AML-193 (cell line): ENCODE measurements at places on chromosomes 2 and 18.
A peak's percentile ranks its signal among the peaks of the same experiment; 100 is the strongest.

DNA sequence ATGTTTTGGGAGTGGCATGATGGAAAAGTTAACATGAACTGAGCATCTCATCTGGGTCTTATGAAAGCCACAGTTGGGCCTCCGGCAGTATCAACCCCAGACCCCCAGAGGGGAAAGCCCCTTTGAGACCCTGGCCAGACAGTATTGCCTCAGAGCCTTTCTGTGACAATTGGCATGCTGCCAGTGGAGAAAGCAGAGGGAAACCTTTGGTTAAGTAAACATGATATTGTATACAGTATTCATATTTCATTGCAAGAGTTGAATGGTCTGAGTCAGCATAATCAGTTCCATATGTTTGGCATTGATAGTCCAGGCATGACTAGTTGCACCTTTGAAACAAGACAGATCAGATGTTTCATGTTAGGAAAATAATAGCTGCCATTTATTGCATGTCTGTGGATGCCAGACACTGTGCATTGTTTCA lies 20.0 kb downstream of the MERTK start:
- DNase-seq: no peak

GRCh38 chr2:127783101-127783500 lies 27.9 kb downstream of the WDR33 start:
- peak; percentile 48 for DNase-seq

- no peak for DNase-seq
Observed at GRCh38 chr2:58032764-58033080, 13.9 kb upstream of the VRK2 start.

- DNase-seq: peak; percentile 61
Observed at GRCh38 chr2:70132244-70133126, 45.2 kb downstream of the PCBP1 start.

DNA sequence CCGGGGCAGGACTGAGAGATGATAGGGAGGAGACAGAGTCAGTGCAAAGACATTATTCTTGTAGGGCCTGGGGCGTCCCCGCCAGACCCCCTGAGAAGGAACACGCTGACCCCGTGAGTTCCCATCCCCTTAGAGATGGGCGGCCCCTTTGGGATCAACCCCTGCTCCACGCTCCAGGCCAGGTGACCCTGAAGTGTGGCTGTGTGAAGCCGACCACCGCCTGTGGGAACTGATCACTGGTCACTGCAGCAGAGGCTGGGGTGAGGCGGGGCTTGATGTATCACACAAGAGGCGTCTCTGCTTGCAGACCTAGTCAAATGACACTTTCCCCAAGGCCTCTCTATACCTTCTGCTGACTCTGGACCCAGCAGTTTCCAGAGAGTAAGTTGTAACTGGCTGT lies 157.4 kb upstream of the TWIST2 start:
- no peak for DNase-seq

- peak; percentile 33 for DNase-seq
Observed at GRCh38 chr2:19900931-19901441, 797 bp downstream of the TTC32 start.

- DNase-seq: peak; percentile 93
Observed at GRCh38 chr18:77114415-77115191, 18.0 kb downstream of the MBP start.

GRCh38 chr2:34724107-34724506 lies 1125.0 kb upstream of the FAM98A start:
- DNase-seq: no peak

DNA sequence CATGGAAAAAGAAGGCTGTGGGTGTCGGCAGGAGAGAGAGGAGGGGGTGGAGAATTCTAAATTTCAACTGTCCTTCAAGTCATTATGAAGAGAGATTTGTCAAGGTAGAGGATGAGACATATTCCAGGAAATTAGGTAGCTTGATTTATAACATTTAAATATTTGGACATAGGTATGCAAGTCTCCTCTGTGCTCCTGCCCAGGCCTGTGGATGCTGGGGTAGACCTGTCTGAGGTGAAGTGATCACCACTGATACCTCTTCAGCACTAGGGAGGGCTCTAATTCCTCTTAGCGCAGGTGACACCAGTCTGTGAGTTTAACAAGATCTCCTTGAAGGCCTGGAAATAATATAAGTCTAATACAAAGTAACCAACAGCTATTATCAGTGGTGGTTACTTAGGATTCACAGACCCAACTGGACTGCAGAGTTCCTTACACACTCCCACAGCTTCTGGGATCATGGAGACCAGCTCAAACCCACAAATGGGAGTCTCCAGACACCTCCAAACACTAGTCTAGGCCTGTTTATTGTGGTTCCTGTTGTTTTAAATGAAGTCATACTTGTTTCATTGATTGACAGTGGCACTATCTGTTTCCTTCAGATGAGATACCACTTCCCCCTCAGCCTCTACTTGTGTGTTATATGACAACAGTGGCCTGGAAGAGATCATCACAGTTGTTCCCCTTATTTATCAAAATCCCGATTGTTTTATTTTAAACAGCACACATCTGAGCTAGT lies 104.1 kb upstream of the ITPRID2 start:
- no peak for DNase-seq

GRCh38 chr18:52200921-52201663 lies 138.9 kb upstream of the DCC start:
- DNase-seq: no peak

DNA sequence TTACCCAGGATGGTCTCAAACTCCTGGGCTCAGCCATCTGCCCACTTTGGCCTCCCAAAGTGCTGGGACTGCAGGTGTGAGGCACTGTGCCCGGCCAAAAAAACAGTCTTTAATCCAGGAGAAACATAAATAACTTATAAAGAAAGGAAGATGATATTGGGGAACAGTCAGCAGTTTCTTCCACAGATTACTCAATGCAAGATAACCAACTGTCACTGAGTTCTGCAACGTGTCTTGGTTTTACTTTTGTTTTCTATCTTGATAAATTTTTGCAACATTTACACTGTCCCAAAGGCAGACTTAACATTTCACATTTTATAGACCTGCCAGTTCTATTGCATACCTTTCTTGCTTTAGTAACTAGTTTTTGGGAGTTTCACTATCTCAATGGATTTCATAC lies 71.1 kb downstream of the ANKRD44 start:
- peak; percentile 57 for DNase-seq

- no peak for DNase-seq
Observed at GRCh38 chr2:20113004-20113796, 61.8 kb upstream of the LAPTM4A start.

DNA sequence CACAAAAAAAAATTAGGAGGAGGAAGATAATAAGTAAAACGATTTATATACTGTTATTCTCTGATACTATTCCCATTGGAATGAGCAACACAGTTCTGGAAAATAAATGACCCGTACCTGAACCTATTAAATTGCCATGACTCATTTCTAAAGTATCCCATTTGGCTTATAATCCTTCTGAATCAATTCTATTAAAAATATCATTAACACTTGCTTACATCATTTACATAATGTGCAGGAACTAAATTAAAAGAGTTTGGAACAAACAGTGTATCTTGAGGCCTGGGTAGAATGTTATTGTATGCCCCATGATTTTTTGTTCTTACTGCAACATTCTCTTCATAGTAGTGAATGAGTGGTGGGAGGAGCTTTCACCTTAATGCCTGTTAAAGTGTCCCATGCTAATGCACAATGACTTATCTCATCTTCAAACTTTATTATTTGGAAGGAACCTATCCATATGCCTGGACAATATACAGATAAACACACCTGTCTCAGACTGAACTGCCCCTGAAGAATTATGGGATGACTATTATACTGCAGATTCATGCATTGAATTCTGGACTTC lies 549.9 kb upstream of the ACVR2A start:
- no peak for DNase-seq

DNA sequence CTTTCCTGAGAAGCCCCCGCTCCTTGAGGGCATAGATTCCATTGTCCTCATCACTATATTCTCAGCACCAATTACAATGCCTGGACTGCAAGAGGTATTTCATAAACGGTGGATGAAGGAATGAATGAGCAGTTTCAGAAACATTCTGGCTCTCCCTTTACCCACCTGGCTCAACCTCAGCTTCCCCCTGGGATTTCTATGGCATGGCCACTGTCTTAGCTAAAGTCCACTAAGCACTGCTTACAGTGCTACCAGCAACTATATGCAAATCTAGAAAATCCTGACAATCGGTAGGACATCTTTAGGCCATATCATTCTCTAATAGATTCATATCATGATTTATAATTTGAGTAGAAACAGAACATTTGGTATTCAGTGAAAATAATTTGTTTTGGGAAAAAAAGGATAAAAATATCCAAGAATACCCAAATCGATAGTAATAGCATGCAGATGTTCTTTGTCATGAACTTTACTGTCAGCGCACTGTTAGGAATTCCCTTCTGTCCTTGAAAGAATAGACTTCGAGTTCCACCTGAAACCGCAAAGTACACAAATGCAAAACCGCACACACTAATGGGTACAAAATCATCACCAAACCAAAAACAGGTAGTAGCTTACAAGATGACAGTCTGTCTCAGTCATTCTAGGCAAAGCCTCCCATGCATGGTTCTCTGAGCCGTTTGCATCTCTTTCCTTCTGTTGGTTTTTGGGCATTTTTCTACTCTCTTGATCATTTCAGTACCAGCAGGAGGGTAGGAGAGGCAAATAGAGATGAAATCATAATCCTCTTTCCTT lies 303.6 kb upstream of the ID2 start:
- DNase-seq: no peak

DNA sequence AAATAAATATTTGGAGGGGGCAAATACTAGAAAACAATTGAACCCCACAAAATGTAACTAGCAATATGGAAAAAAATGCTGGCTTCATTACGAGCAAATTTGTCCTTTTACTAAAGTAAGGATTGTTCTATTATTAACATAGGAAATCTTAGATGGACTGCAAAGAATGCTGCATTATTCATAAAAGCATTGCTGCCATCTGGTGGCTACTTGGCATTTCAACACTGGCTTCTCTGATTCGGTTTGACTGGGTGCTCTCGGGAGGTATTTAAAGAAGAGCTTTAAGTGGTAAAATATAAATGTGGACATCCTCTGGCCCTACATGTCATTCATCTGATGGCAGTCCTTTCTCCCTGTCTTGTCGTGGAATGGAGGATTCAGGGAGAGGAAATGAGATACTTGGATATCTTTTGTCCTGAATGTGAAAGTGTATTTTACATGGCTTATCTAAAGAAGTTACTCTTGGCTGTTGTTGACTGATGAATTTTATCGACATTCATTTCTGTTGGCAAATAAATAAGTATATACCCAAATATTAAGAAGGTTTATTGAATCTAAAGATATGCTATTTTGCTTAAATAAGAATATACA lies 130.2 kb downstream of the ARHGAP15 start:
- DNase-seq: peak; percentile 67

GRCh38 chr2:60534052-60534685 lies 19.3 kb downstream of the BCL11A start:
- no peak for DNase-seq

GRCh38 chr2:31505111-31505510 lies 75.6 kb downstream of the SRD5A2 start:
- no peak for DNase-seq

DNA sequence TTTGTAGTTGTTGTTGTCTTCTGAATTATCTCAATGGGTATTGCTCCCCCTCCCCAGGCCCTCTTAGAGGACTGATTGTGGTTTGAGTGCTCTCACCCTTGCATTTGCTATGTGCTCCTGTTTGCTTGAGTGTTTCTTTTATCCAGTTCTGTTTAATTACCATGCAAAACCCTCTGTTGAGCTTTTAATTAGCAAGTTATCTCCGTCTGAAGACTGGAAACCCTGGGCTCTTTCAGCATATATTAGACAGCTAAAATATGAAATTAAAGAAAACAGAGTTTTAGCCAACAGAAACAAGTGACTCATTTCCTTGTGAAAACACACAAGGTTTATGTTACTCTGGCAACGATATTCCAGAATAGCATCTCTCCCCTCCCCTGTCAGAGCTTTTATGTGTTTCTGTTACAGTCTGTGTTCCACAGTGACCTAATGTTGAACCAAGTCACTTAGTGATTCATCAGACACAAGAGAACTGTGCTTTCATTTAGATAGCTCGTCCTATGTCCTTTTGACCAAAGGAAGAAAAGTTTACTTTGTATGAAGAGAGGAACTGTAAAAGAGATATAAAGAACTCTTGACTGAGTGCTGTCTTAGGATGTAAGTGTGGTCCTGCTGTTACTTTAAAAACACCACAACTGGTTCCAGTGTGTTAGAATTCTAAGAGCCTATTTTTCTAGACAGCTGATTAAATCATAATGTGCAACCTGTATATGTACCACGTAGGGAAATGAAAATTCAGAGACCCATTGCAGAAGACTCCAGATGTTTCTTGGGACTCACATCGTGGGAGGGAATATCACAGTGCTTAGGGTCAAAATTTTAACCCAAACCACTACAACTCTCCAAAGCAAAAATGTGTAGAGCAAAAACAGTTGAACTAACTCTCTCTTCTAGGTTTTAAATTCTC lies 172.8 kb upstream of the RBMS1 start:
- peak; percentile 18 for DNase-seq

DNA sequence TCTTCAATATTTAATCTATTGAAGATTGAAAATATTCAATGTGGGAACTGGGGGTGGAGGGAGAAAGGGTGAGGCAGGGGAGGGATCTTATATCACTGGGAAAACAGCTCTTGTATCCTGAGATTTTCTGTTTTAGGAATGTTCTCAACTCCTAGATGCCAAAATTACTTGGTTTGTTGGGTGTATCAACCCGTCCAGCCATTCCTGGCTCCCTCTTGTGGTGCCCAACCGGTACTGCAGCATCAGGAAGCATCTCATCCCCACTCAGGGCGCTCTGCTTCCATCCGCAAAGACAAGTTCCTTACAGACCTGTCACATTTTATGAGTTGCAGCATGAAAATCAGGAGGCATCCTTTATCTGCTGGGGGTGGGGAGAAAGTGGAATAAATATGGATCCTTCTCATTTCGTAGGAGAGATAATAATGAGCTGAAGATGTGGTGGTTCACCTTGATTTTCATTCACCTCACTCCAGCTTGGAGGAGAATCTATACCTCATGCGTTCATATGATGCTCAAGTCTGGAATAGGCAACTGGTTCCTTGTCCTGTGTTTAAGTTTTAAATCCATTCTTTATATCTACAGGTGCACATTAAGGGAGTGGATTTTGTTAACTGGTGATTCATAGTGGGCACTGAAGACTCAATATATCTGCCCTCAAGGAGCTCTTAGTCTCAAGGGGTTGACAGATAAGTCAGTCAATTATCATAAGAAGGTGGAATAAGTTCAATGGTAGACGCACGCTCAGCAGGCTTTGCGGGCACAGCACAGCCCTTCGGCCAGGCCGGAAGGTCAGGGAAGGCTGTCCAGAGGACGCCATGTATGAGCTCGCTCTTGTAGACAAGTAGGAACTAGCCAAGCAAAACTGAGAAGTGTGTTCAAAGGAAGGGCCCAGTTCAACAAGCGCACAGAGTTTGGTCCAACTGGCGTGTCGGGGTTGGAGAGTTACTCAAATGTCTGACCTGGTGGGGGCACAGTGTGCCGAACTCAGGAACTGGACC lies 127.3 kb downstream of the RNF144A start:
- peak; percentile 1 for DNase-seq

DNA sequence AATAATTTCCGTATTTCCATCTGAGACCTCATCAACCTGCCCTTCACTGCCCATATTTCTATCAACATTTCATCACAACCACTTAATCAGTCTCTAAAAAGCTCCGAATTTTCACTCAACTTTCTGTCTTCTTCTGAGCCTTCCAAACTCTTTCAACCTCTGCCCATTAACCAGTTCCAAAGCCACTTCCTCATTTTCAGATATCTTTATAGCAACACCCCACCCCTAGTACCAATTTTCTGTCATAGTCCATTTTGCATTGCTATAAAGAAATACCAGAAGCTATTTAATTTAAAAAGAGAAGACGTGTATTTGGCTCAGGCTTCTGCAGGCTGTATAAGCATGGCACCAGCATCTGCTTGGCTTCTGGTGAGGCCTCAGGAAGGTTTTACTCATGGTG lies 107.0 kb downstream of the PTGR3 start:
- DNase-seq: no peak
